ENCODE measurements at places on chromosomes 2 and 18.
A peak's percentile ranks its signal among the peaks of the same experiment; 100 is the strongest.

- no peak for DNase-seq
Observed at GRCh38 chr2:16470936-16471490, 194.6 kb downstream of the CYRIA start.

GRCh38 chr18:73246763-73247162, 379.0 kb upstream of the NETO1 start:
- no peak for DNase-seq

GRCh38 chr2:222753251-222753824, 81.9 kb downstream of the MOGAT1 start:
- peak; percentile 82 for DNase-seq

- DNase-seq = no peak
Observed at GRCh38 chr18:80041424-80041823, 7.2 kb downstream of the RBFA start.

GRCh38 chr2:42967959-42968674, 175.7 kb upstream of the HAAO start:
- no peak for DNase-seq

- no peak for DNase-seq
Observed at GRCh38 chr2:25246558-25247290, 78.3 kb upstream of the POMC start.

GRCh38 chr18:36450264-36450663, 152.8 kb downstream of the FHOD3 start:
- DNase-seq = no peak

DNA sequence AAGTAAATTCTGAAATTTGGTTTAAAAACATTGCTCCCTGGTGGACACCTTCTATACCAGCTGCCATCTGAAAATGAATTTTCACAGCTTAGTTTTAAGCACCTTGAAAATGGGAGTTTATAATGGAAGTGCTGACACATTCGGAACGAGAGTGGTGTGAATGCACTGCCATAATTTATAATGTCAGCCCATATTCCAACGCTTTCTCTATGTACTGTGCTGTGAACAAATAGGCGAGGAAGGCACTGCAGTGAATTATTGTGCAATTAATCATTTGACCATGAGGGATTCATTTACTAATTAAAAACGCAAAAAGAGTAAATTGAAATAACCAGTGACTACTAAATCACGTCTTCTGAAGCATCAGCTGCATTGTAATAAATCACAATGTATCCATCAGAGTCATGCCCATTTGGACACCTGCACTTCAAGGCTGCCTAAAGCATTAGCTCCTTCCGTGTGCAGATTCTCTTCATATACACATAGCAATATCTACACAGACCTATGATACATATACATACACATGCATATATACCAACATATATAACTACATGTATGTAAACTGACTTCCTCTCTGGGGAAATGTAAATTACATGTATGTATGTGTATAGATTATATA, 699.8 kb downstream of the GALR1 start:
- no peak for DNase-seq

- no peak for DNase-seq
Observed at GRCh38 chr2:139098961-139099360, 318.8 kb upstream of the NXPH2 start.

- DNase-seq = no peak
Observed at GRCh38 chr18:2856547-2857170, 9.9 kb downstream of the EMILIN2 start.

- DNase-seq = no peak
Observed at GRCh38 chr2:212147921-212148513, 390.6 kb downstream of the ERBB4 start.

DNA sequence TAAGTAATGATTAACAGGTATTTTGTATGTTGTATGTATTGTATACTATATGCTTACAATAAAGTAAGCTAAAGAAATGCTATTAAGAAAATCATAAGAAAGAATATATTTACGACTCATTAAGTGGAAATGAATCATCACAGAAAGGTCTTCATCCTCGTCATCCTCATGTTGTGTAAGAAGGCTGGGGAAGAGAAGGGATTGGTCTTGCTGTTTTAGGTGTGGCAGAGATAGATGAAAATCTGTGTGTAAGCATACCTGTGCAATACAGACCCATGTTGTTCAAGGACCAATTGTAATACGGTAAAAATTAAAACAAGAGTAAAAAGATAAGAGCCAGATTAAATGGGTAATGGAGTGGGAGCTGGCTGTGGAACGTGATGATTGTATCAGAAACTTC, 16.6 kb downstream of the SLC35F5 start:
- no peak for DNase-seq

- DNase-seq = no peak
Observed at GRCh38 chr2:62687636-62688035, 17.9 kb upstream of the EHBP1 start.

DNA sequence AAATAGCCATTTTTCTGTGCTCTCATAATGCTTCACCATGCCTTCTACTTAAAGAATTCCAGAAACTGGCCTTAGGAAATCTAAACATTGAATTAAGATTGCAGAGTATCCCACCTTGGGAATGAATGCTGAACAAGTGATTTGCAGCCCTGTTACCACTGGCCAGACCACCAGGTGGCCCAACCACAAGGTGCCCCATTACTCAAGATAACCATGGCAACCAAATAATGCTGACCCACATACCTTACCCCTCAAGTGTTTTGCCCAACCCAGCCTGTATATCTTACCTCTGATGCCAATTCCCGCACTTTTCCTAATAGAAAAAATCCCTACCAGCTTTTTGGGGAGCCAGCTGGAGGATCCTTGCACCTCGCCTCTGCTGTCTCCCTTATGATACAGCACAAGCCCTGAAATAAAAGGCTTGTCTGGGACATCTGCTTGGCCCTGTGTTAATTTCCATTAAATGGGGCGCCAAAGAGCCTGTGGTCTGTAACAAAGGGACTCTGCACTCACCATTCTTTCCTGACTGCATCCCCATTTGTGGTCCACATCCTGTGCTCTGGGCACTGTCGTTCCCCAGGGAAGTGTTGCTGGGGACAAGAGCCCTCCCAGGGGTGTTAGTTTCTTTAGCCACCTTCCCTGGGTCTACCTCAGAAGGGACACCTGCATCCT, 17.3 kb upstream of the KCNF1 start:
- no peak for DNase-seq

DNA sequence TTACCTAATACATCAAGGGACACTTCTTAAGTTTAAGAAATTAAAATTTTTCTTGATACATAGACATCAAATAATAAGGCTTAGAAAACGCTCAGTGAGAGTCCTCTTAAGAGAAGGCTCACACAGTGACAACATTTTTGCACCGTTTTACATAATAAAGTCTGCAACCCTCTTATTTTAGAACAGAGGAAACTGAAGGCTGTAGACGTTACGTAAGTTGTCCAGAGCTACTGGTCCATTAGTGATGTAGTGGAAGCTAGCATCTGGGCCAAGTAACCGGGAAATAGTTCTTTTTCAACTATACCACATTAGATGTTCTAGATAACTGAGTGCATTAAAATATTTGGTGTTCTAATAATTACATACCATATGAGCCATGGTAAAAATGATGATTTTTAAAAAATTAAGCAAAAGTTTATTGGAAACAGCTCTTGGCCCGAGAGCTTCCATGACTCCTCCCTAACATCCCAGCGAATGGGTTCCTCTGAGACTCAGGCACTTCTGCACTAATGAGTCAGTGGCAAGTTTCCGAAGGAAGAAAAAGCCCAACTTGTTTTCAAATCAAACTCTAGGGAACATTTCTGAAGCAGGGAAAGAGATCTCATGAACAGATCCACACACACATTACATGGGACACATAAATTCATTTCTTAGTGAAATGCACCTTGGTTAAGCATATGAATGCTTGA, 232.6 kb upstream of the PXDN start:
- no peak for DNase-seq

GRCh38 chr2:154400563-154401290, 297.8 kb upstream of the KCNJ3 start:
- DNase-seq = no peak

DNA sequence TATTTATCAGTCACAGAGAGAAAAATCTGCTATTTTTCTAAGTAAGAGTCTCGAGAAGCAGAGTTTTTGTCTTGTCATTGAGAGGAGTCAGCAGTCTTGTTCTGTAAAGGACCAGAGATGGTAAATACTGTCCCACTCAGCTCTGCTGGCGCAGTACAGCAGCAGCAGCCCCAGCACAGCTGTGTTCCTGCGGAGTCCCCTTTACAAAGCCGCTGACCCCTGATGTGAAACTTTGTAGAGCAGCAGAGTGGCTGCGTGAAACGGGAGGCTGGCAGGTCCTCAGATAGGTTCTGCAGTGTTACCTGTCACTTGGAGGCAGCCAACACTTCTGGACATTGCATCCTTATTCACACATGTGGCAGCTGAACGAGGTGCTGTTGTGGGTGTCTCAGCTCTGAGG, 45.2 kb downstream of the TMEM185B start:
- DNase-seq = no peak

DNA sequence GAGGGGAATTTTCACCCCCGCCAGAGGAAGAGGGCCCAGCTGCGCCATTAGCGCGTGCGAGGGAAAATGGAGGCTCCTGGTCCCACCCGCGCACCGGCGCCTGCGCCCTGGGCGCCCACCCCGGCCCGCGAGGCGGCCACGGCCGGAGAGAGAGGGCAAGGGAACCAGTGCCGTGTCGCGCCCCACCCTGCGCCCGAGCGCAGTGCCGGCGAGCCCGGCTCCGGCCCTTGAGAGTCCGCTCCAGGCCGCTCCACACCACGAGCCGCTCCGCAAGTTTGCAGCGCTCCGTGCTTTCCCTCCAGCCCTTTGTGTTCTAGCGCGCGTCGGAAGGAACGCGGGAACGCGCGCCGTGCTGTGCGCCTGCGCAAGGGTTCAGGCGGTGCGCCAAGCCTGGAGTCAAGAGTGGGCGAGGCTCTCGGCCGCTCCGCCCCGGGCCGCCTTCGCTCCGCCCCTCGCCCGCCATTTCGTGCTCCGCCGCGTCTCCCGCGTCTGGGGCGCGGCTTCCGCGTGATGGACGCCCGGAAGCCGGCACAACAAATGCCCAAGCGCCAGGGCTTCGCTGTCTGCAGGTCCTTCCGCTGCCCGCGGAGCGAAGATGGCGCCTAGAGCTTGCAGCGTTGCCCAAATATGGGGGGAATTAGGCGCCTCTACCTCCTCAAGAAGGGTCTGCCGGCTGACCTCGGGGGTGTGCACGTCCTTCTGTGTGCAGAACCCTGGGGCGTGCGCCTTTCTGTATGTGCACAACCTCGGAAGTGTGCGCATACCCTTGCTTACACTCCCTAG, 46.1 kb upstream of the PTMA start:
- DNase-seq = peak; percentile 81

- no peak for DNase-seq
Observed at GRCh38 chr2:118123561-118124232, 35.4 kb downstream of the INSIG2 start.

DNA sequence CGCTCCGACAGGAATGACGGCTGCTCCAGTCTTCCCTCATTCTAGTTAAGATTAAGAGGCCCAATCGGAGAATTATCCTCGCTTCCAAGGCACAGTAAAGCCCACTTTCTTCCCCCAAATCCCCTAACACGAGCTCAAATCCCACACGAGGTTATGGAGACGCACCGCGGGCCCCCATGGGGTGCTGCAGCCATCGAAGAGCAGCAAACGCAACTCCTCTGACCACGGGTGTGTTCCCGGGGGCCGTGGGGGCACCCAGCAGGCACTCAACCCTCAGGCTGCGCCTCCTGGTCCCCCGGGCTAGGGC, 446 bp downstream of the COPS9 start:
- DNase-seq = no peak

DNA sequence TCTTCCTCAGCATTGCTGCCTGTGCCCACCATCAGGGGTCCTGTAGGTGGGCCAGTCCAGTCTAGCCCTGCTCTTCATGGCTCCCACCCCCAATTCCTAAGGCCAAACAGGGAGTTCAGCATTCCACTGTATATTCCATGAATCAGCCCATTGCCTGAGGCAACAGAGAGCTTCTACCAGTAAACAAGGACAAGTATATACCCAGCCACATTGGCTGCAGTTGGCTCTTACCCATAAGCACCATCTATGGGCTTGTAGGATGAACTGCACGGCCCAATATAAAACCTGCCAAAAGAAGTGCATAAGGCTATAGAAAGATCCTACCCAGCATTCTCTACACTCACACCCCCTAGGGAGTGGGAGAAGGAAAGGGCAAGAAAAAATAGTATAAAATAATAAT, 95.1 kb upstream of the SALL3 start:
- DNase-seq = no peak
